DMS53 (cell line): ENCODE measurements at places on chromosomes 1 and 21.

GRCh38 chr1:202167708-202168415 is 7.5 kb upstream of the PTPN7 start:
- peak; percentile 40 for DNase-seq

DNA sequence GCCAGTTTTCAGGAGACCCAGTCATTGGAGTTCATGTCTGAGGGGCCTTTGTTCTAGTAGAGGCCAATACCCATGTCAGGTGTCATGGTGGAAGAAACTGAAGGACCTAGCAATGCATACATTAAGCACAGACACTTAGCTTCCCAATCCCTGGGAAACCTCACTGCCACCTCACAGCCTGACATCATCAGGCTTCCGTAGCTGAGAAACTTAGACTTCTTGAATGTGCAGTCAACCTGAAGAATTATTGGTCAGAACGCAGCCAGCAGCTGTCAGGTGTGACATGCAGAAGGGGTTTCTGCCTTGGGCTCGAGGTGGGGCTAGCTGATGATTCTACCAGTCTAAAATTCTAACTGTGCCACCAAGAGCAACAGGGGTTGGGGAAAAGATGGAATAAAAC is 1.9 kb upstream of the ITPKB start:
- peak; percentile 47 for DNase-seq

DNA sequence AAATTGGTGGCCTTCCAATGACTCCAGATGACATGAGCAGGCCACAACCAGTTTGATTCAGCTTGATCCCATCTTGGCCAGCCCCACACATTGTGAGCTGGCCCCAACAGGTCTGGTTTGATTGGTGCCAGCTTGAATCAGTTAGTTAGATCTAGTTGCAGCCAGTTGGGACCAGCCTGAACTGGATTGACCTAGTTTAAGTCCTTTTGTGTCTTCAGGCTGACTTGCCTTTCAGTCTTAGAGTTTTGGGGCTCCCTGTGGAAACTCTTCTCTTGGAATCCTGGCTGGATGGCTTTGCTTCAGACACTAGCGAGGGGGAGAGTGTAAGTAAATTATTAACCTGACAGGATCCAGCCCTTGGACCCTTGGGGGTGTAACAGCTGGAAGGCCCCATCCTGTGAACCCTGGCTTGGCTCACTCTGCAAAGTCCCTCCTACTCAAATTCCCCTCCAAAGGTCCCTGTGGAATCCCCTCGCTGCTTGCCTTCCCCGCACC is 36.2 kb upstream of the POU3F1 start:
- DNase-seq, result no peak

DNA sequence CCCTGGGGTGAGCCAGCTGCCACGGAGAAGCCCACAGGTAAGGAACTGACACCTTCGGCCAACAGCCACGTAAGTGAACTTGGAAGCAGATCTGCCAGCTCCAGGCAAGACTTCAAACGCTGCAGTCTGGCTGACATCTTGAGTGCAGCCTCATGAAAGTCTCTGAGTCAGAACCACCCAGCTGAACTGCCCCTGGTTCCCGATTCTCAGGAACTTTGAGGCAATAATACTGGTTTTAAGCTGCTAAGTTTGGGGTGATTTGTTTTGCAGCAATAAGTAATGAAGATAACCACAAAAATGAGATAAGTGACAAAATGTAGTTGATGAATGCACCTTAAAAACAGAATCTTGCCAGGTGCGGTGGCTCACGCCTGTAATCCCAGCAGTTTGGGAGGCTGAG is 48.5 kb downstream of the MAP3K7CL start:
- DNase-seq, result no peak

GRCh38 chr1:119448127-119448511 is 33.2 kb downstream of the HSD3B2 start:
- no peak for DNase-seq

DNA sequence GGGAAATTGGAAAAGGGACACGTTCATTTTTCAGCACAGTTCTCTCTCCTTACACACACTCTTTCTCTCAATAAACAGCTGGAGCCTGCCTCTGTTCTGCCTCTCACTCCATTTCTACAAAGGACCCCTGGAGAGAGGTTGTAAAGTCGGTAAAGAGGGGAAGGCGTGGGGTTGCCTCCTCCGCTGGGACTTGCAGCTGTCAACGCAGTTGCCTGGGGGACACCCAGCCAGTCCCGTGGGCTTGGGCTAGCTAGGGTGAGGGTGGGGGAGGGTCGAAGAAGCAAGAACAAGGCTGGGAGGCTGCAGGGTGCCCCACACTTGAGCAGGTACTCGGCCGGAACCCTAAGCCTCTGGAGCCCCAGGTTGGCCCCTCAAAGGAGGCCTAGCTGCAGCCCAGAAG is 27.6 kb downstream of the C1orf216 start:
- no peak for DNase-seq

- DNase-seq, result no peak
These were observed 40.2 kb downstream of the ADAMTS1 start for GRCh38 chr21:26804895-26805609.

DNA sequence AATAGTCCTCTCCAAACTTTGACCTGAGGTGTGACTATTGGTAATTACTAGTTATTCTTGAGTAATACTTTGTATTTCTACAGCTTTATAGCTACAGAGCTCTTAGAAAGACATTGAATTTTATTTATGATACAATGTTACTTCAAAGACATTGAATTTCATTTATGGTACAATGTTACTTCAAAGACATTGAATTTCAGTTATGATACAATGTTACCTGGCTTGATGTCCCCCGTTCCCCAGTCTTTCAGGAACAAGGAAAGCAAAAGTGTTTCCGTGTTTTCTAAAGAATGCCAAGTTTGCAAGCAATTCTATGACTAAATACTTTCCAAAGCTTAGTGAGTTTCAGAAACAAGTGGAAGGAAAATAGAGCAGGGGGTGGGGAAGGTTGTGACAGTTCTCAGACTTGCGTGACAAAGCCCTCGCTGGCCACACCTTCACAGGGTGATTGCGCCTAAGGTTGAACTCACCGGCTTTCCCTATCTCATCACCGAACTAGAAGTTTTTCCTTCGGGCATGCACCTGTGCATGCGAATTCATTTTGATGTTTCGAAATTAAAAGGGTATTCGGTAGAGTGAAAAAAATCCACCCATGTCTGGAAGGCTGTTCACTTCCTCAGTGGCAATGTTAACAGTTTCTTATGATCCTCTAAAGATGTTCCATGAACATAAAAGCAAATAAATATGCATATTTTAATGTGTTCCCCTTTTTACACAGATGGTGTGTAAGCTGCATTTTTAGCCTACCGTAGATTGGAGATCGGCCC is 909 bp upstream of the PAXBP1 start:
- peak; percentile 71 for DNase-seq

GRCh38 chr1:6930732-6931300 is 145.6 kb downstream of the CAMTA1 start:
- DNase-seq, result no peak

DNA sequence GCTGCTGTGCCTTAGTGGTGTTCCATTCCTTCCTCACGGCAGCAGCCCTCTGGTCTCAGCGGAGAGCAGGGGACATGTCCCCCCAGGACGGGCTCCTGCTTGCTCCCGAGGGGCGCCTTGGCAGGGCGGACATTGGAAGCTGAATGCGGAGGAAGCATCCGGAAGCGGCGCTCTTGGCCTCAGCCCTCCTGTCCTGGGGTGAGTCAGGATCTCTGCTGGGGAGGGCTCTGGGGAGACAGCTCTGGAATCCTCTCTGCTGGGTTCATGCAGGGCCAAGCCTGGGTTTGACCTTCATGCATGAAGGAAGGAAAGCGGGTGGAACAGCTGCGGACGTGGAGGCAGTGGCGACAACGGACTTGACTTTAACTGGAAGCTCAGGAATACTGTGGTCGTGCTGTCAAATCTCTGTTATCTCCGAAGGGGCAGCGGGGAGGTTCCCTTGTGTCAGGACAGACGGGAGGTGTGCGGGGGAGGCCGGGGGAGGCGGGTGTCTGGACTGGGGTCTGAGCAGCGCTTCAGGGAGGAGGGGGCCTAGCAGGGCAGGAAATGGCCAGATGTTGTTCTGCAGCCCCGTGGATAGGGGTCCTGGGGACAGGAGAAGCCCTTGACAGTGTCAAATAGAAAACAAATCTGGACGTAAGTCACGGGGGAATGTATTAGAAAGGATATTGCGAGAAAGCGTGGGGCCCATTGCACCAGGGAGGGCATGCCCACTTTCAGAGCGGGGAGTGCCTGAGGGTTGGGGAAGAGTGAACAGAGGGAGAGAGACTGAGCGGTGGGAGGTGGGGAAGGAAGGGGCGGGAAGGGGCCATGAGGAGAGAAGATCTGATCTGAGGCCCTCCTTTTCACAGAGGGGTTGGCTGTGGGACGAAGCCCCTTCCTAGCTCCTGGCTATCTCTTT is 26.6 kb downstream of the CRYAA start:
- no peak for DNase-seq

DNA sequence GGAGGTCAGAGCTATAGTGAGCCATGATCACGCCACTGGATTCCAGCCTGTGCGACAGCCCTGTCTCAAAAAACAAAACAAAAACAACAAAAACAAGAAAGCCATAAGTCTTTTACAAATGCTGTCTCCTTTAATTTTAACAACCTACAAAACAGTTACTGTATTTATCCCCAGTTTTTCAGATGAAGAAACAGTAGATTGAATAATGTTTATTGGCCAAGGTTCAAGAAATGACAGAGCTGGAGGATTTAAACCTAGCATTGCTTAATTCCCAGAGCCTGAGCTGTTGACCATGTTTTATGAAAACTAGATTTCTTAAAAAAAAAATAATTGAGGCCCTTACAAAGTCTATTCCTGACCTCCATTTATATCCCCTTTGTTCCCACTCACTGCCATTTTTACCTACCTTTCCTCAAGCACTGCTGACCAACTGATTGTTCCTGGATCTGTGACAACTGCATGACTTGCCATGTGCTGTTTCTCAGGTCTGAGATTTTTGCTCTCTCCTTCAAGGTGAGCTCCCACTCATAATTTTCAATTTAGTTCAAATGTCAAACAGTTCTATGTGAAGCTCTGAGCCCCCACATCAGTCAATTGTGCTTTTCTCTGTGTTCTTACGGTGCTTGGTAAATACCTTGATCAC is 140.8 kb downstream of the CHRM3 start:
- no peak for DNase-seq

DNA sequence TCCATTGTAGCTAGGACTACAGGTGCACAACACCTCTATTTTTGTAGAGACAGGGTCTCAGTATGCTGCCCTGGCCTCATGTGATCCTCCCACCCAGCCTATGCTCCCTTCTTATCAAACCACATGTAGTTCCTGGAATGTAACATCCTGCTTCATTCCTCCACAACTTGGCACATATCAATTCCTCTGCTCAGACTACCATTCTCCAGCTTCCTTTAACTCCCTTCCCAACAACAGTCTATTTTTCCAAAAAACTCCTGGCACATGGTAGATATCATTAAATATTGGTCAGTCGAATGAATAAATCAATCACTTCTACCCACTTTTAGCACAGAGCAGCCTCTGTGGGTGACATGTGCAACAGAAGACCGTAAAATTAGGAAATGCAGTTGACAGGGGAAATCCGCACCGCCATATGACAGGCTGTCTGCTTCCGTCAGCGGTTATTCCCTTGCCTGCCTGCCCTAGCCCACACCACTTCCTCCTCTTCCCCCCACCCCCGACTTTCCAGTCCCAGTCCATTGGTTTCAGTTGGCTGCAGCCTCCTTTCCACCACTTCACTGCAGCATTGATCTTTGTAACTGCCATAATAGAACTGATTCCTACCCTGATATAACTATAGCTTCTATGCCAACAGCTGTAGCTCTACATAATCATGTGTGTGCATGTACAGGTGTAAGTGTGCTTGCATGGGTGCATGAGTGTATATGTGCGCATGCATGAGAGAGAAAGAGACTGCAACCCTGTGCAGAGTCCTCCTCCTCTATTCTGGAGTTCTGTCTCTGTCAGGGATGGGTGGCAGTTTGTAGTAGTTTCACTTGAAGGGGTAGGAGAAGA is 6.8 kb upstream of the AKR1A1 start:
- DNase-seq, result no peak

DNA sequence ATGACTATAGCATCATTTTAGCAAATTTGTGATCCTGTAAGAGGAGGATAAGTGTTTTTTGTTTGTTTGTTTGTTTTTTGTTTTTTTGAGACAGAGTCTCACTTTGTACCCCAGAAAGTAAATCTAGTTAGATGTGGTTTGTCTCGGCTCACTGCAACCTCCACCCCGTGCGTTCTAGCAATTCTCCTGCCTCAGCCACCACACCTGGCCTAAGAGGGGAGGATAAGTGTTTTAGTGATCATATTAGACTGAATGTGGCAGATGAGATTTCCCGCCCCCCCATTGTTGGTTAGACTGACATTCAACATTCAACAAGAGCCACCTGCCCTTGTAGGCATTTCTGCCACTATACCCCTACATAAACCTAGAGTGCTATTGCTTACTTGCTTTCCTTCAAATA is 98.5 kb downstream of the OSBPL9 start:
- DNase-seq, result no peak

DNA sequence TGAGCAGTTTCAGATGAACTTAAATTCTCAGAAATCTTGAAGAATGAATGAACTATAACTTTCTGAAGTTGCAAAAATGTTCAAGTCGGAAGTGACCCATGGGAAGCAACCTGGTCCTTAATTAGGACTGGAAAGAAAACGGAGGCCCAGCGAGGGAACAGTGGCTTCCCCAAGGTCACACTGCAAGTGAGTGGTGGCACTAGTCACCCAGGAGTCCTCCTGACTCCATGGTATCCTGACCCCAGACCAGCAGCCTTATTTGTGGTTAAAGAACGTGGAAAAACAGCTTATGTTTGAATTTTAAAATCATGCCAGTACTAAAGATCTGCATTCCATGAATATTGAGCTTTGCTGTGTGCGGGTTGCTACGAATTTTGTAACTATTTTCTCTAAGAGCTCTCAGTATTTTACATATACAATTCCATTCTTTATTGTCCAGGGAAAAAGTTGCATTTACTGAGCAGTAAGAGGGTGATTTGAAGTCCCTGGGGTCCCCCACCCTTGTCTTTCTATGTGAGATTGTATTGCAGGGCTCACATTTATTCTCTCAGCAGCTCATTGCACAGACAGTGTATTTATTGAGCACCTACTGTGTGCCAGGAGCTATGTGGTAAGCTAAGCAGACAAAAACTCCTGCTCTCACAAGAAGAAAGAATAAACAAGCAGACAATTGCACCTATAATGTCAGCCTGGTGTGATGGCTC is 61.6 kb upstream of the ATP5PO start:
- DNase-seq, result no peak

DNA sequence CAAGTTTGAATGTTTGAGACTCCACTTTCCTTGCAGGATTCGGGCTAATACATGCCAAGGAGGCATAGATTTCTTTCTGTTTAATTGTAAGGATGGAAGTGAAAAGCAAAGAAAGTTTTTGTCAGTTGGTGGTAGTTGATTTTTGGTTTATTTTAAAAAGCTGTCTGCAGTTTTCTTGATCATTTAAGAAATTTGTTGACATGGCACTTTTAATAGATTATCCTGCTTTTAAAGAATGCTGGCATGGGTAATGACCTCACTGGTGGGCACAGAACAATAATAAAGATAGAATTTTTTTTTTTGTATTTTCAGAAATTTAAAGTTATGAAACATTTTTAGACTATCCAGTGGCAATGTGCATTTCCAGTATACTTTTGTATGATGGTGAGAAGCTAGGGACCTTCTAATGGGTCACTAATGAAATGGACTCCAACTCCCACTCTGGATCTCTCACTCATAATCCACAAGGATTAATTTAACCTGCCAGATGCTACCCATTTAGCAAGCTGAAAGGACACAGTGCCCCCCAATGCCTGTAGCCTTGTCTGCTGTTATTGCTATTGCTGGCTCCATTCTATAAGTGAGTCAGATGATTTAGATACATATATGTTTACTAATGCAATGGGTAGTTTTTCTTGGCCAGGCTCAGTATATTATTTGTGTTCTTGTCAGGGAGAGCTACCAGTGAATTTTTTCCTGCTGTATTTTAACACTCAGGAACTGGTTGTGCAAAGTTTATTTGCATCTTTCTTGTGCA is 190.2 kb upstream of the SGIP1 start:
- DNase-seq, result no peak
